ENCODE measurements at places on chromosomes 3 and 15. TPM values are rescaled to one million over a fixed set of nuclear protein-coding genes. Genes with fewer than 3 reads are reported as not detected.

Gene EPHA6
- total RNA-seq, result not detected

Gene DCBLD2
- 252 TPM for total RNA-seq

Gene MESP1
- 1.1 TPM for total RNA-seq

Gene NR2C2
- total RNA-seq, result 11.6 TPM

Gene ZPLD1
- total RNA-seq, result 0.05 TPM

Gene RAB11A
- total RNA-seq, result 374 TPM

Gene APOD
- 1.2 TPM for total RNA-seq

Gene GOLGA6A
- total RNA-seq, result not detected

Gene INSYN1
- total RNA-seq, result 2.2 TPM

Gene ZNF660
- not detected for total RNA-seq

Gene EAF2
- total RNA-seq, result 2.1 TPM

Gene AADACL2
- total RNA-seq, result not detected

Gene CAPN3
- total RNA-seq, result 0.47 TPM

Gene ANKRD34C
- total RNA-seq, result not detected

Gene RTP4
- total RNA-seq, result not detected

Gene TF
- 0.60 TPM for total RNA-seq

Gene MCTP2
- not detected for total RNA-seq

Gene ACP3
- not detected for total RNA-seq

Gene ZDHHC23
- 4.0 TPM for total RNA-seq

Gene SENP8
- 1.1 TPM for total RNA-seq

Gene MYRIP
- total RNA-seq, result not detected

Gene CDCP1
- total RNA-seq, result 9.5 TPM

Gene C3orf62
- 1.7 TPM for total RNA-seq

Gene SNRPN
- total RNA-seq, result 103 TPM

Gene MASP1
- not detected for total RNA-seq

Gene GOLGA6L7
- total RNA-seq, result not detected

Gene SLC22A14
- not detected for total RNA-seq

Gene SEMA3F
- total RNA-seq, result 14.0 TPM

Gene KNL1
- 3.8 TPM for total RNA-seq

Gene ZWILCH
- total RNA-seq, result 41.1 TPM

Gene KBTBD8
- total RNA-seq, result 0.48 TPM

Gene MITF
- total RNA-seq, result 5.8 TPM

Gene ALDH1A2
- 0.38 TPM for total RNA-seq

Gene LIPC
- not detected for total RNA-seq

Gene FBXW12
- total RNA-seq, result not detected

All from A549 treated with ZK216348 at 1 μM for 4 hours (cell line).